ENCODE measurements at places on chromosomes 7 and 10.
A peak's percentile ranks its signal among the peaks of the same experiment; 100 is the strongest.

GRCh38 chr7:140439359-140439758, 35.5 kb downstream of the RAB19 start:
- DNase-seq = no peak

DNA sequence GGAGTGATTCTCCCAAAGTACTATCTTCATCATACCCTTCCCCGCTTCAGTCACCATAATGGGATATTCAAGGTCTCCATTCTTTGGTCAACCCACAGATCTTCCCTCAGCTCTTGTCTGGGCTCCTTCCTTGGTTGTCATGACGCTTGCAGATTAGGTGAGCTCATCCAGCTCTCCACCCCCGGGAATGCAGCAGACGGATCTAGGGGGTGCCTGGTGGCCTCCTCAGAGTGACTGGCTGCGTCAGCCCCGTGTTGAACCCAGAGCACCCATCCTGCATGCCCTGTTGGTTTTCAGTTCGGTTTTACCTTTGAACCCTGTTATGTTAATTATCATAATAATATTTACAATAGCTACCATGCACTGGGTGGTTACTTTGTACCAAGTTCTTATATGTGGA, 6.4 kb downstream of the NEURL1 start:
- DNase-seq = no peak

GRCh38 chr7:150959739-150960734, 18.1 kb downstream of the KCNH2 start:
- no peak for DNase-seq

DNA sequence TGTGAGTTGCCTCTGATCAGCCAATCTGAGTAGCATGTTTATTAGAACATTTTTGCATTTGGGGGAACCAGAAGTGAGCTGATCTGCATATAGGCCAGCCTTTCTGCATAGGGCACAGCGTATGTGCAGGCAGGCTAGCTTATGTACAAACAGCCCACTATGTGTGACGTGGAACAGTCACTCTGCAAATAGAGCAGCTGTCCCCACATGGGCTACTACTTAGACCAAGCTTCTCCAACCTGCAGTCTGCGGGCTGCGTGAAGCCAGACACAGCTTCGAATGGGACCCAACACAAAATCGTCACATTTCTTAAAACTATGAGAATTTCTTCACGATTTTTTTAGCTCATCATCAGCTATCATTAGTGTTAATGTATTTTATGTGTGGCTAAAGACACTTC, 134.1 kb upstream of the FAM20C start:
- no peak for DNase-seq

GRCh38 chr7:131225619-131226513, 101.8 kb upstream of the MKLN1 start:
- DNase-seq = no peak

DNA sequence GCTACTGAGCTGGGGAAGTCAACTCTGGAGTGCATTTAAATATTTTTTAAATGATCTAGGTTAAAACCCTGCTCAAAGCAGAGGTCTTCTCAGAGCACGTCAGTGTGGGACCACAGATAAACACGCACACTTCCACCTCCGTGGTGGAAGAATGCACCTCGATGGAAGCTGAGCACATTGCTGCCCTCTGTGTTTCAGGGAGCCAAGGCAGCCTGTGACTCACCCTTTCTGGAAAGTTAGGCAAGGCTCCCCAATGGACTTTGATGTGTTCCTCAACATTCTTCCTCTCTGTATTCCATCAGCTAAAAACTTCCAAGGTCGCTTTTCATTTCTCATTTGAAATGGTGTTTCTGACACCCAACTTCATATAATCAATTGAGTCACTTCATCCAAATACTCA, 170.8 kb upstream of the KMT2E start:
- DNase-seq = no peak

- DNase-seq = no peak
Observed at GRCh38 chr10:119759832-119760231, 34.0 kb downstream of the INPP5F start.

- DNase-seq = no peak
Observed at GRCh38 chr10:14953424-14954000, 384 bp downstream of the DCLRE1C start.

DNA sequence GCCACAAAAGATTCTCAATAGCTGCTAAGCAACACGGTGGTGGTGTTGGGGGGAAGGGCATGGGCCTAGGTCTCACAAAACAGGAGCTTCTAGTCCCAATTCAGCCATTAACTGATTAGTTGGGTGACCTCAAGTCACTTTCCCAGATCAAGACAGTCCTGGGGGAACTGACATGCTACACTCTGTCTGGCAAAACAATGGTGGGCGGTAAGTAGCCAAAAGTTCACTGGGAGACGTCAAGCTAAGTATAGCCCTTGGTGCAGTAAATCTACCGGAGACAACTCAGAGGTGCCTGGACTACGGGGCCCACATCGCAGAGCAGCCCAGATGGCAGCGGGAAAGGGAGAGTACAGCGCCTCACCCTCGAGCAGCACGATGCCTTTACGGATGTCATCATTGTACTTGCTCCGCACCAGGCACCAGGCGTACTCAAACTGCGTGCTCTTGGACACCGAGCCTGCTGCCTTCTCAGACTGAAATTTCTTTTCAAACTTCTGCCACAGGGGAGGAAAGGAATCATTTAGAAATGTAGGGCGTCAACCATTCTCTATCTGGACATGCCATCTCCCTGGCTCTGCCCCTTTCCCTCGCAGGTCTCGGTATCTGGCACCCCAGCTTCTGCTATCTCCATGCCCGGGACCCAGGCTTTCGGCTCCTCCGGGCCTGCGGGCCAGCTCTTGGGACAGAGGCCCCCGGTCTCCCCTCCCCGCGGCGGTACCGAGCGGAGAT, 1.1 kb downstream of the FIS1 start:
- no peak for DNase-seq

- DNase-seq = no peak
Observed at GRCh38 chr10:71486484-71487114, 89.9 kb downstream of the CDH23 start.

GRCh38 chr10:88383276-88383675, 199.8 kb downstream of the RNLS start:
- no peak for DNase-seq

GRCh38 chr10:54772468-54773122, 28.4 kb downstream of the PCDH15 start:
- DNase-seq = no peak

GRCh38 chr10:127462643-127463295, 86.3 kb upstream of the NPS start:
- peak; percentile 1 for DNase-seq

- peak; percentile 70 for DNase-seq
Observed at GRCh38 chr10:127619546-127620325, 70.6 kb downstream of the NPS start.

GRCh38 chr10:121244818-121245217, 353.4 kb downstream of the FGFR2 start:
- DNase-seq = no peak

- no peak for DNase-seq
Observed at GRCh38 chr7:121343302-121343701, 14.5 kb downstream of the WNT16 start.

DNA sequence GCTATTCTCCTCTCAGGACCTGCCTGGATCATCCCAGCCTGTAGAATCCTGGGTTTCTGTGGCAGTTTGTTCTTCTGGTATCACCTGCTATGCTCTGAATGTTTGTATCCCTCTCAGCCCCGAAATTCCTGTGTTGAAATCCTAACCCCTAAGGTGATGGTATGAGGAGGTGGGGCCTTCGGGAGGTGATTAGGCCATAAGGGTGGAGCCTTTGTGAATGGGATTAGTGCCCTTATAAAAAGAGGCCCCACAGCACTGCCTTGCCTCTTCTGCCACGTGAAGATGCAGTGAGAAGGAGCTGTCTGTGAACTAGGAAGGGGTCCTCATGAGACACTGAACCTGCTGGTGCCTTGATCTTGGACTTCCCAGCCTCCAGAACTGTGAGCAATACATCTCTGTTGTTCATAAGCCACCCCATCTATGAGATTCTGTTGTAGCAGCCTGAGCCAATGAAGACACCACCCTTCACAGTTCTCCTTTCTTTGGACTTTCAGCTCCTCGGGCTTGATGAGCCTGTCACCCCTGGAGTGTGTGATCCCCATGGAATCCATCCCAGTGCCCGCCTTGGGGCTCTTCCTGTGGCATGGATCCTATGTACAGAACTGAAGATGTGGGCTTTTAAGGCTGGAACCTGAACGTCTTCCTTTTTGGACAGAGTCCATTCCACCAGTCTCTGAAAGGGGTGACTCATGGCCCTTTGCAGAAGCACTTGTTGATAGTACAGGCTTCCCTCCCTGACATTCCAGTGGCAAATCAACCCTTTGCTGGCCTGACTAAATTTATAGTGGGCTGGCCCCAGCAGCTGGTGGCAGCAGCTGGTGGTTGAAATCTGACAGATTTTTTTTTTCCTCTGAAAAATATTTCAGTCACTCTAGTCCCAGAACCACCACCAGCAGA, 138.0 kb downstream of the TACC2 start:
- no peak for DNase-seq

DNA sequence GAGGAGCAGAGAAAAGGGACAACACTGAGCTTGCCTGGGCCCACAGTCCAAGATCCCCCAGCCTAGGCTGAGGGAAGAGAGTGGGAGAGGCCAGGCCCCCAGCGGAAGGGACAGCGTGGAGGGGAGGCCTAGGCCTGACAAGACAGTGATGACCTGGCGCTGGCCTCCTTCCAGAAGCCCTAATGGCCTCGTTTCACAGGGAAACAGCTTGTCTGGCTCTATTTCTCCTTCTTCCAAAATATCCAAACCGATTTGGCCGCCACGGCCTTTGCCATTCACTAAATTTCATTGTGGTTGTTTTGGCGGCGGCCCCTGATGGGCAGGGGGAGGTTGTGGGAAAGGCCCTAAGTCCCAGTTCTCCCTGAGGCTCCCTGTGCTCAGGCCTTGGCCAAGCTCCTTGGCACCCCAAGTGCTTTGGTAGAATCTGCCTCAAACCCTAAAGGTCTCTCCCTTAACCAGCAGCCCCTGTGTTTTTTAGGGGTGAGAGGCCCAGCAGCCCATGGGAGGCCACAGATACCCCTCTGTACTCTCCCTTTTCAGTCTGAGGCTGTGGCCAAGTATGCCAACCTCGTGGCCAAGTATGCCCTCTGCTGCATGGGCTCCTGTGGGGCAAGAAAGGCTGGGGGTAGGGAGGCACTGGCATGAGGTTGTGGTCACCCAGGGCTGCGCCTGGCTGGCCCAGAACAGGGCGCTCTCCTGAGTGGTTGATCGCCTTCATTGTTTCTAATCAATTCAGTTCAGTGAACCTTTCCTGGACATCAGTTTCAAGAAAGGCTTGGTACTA, 37.3 kb downstream of the PAX2 start:
- no peak for DNase-seq

DNA sequence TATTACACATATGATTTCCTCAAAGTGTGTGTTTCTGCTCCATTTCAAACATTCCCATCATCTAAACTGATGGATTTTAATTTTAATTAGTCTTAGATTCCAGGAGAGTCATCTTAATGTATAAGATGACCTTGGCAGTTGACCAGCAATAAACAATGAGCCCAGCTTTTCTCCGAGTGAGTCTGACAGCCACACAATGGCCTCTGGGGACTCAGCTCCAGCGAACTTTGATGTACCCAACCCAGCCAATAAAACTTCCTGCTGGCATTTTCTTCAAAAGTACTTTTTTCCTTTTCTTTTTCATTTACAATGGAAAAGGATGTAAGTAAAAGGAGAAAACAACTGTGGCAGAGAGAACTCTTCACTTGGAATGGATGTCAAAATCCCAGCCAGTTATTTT, 139.1 kb upstream of the CTBP2 start:
- no peak for DNase-seq

DNA sequence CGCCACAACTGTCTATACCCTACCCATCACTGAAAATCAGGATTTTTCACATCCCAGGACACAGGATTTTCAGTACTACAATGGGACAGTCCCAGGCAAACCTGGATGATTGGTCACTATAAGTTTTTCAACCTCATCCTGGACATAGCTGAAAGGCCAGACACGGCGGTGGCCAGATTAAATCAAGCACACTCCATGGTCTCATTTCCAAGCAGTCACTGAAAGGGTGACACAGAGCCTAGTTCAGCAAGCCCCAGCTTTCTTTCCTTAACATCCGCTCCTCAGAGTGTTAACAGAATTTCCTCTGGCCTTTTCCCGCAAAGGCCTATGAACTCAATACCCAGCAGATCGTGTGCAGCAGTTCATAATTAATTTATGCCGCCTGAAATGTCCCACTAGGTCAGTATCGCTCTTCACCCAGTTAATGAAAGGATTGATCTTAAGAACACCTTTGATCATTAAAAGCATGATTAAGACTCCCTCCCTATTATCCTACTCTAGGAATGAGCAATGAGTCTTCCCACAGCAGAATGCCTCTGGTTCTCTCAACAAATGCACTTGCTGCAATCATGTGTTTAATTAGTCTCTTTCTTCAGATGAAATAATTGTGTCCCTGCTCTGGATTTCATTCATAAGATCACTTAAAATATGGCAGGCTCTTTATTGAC, 104.0 kb upstream of the NANOS1 start:
- DNase-seq = no peak

GRCh38 chr7:6175645-6176044, 96.8 kb downstream of the CYTH3 start:
- DNase-seq = no peak

- DNase-seq = no peak
Observed at GRCh38 chr10:109622566-109622965, 300.7 kb downstream of the XPNPEP1 start.
